ENCODE measurements at places on chromosomes 11 and 22. TPM values are rescaled to one million over a fixed set of nuclear protein-coding genes. Genes with fewer than 3 reads are reported as not detected.

Gene MMP3
- not detected for polyA plus RNA-seq

Gene DYNC2H1
- 0.31 TPM for polyA plus RNA-seq

Gene MMP13
- polyA plus RNA-seq: not detected

Gene SYT7
- polyA plus RNA-seq: not detected

Gene ZC3H12C
- not detected for polyA plus RNA-seq

Gene RIMBP3B
- polyA plus RNA-seq: 0.96 TPM

Gene OR5AL1
- not detected for polyA plus RNA-seq

Gene MAPK8IP2
- polyA plus RNA-seq: not detected

Gene MMP12
- polyA plus RNA-seq: not detected

Gene C11orf21
- 14.4 TPM for polyA plus RNA-seq

Gene LRP5
- 0.35 TPM for polyA plus RNA-seq

Gene CEP164
- polyA plus RNA-seq: 16.2 TPM

Gene RAG2
- polyA plus RNA-seq: not detected

Gene UBASH3B
- polyA plus RNA-seq: 10.3 TPM

Gene MCAT
- 8.9 TPM for polyA plus RNA-seq

Gene TRIM44
- polyA plus RNA-seq: 60.1 TPM

Gene OR52N5
- not detected for polyA plus RNA-seq

Gene LRRC56
- 0.35 TPM for polyA plus RNA-seq

Gene ISX
- not detected for polyA plus RNA-seq

Gene PHF5A
- 25.8 TPM for polyA plus RNA-seq

Gene CCDC73
- polyA plus RNA-seq: not detected

Gene MIAT
- 0.05 TPM for polyA plus RNA-seq

Gene SAC3D1
- polyA plus RNA-seq: 11.5 TPM

Gene PLAAT2
- not detected for polyA plus RNA-seq

Gene HMOX1
- 0.14 TPM for polyA plus RNA-seq

Gene SCUBE1
- polyA plus RNA-seq: not detected

Gene TEX12
- polyA plus RNA-seq: not detected

Gene SLC15A3
- 0.85 TPM for polyA plus RNA-seq

Gene NOX4
- not detected for polyA plus RNA-seq

Gene OR2D2
- polyA plus RNA-seq: not detected

Gene SMIM35
- polyA plus RNA-seq: 0.18 TPM

Gene PHF21B
- polyA plus RNA-seq: not detected

Gene ELMOD1
- polyA plus RNA-seq: not detected

Gene PGA5
- not detected for polyA plus RNA-seq

Gene CATSPER1
- not detected for polyA plus RNA-seq

Gene MAPK8IP1
- not detected for polyA plus RNA-seq

Gene TUBA8
- polyA plus RNA-seq: 0.39 TPM

Gene SLC22A6
- not detected for polyA plus RNA-seq

Gene RTN4RL2
- polyA plus RNA-seq: 0.44 TPM

Gene C22orf31
- polyA plus RNA-seq: not detected

Gene INS
- not detected for polyA plus RNA-seq

Gene OR51A4
- polyA plus RNA-seq: not detected

Gene LIF
- polyA plus RNA-seq: not detected
